ENCODE measurements at places on chromosomes 3 and 15.

DNA sequence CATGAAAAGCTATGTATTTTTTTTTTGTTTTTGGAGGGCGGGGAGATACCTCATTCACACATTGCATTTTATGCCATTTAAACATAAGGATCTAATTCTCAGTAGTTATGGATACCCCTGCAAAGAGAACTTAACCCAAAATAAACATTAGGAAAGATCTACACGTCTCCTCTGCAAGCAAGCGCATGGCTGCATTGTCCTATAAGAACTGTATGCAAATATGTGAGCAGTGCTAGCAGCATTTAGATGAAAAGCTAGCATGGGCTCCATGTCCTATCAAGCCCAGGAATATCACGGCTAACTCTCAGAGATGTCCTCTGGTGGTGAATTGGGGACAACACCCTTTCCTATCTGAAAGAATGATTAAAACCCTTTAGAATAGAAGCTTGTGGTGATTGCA, 292.8 kb downstream of the MEX3B start:
- DNase-seq, result no peak

- no peak for DNase-seq
Measured at GRCh38 chr3:151395806-151396205, 11.3 kb upstream of the P2RY12 start.

- no peak for DNase-seq
Measured at GRCh38 chr3:135352213-135352612, 557.2 kb downstream of the EPHB1 start.

DNA sequence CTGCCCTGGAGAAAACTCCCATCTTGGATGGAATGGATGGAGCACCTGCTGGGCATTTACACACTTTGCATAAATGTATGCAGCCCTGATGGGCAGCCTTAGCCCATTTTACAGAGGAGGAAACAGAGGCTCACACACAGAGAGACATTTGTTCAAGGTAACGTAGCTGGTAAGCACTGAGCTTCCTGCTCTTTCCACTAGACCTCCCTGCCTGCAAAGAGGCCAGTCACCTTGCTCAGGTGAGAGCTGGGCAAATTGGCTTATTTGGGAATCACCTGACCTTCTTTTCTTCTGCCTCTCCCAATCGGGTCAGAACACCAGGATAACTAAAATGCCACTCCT, 51.4 kb upstream of the FLNB start:
- DNase-seq, result no peak

GRCh38 chr15:59190291-59190690, 16.4 kb upstream of the LDHAL6B start:
- DNase-seq, result no peak

- DNase-seq, result no peak
Measured at GRCh38 chr3:114792159-114792918, 354.7 kb downstream of the ZBTB20 start.

GRCh38 chr3:115092220-115092791, 54.8 kb downstream of the ZBTB20 start:
- peak; percentile 71 for DNase-seq

- no peak for DNase-seq
Measured at GRCh38 chr3:117129516-117129915, 419.9 kb downstream of the TUSC7 start.
